ENCODE measurements at places on chromosomes 13 and 19. TPM values are rescaled to one million over a fixed set of nuclear protein-coding genes. Genes with fewer than 3 reads are reported as not detected.

The PHF11 gene
- total RNA-seq, result 12.4 TPM

DNA sequence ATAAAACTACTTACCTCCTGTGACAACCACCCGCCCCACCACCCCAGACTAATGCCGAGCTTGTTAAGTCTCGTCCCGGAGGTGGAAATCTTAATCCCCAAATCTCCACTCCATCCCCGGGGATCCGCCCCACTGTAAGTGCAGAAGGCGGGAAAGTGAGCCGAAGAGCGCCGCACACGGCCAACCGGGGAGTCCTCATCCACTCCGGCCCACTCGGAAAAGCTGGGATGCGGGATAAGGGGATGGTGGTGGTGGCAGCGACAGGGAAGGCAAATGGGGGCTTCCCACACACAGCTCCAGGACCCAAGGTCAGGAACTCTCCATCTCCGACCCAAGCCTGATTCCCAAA is 621 bp downstream of the FBL start:
- DNase-seq, result no peak

GRCh38 chr13:95381212-95381527 is 79.9 kb upstream of the ABCC4 start:
- DNase-seq, result no peak

DNA sequence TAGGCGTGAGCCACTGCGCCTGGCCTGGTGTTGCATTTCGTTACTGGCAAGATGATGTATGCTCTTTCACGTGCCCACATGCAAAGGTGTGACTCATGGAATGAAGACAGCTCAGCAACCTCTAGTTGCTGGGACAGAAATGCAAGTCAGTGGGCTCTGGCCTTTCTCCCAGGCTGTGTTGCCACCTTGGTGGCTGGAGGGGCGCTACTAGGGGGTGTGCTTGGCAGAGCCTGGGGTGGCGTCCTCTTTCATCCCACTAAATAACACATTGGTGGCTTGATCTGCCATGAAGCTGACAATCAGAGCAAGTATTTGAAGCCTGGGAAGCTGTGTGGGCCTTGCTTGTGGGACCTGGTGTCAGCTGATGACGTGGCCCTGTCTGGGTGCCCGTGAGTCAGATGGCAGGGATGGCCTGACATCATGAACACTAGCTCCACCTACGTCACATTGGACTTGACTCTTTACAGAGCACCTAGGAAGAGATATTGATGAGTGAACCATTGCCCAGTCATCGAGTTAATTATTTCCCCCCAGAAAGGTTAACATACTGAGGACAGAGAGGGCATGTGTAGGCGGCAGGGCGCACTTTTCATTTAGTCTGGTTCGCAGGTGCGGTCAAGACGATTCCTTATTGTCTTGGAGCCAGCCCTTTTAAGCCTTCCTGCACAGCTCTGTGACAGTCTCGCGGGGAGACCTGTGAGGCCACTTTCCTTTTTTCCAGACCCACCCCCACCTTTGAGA is 154.2 kb downstream of the TM9SF2 start:
- no peak for DNase-seq
